ENCODE measurements at places on chromosomes 3 and 15. TPM values are rescaled to one million over a fixed set of nuclear protein-coding genes. Genes with fewer than 3 reads are reported as not detected.

PRICKLE2 gene
- not detected for total RNA-seq

UROC1 gene
- total RNA-seq: not detected

PPIP5K1 gene
- total RNA-seq: 44.2 TPM

IL16 gene
- 58.8 TPM for total RNA-seq

PLSCR2 gene
- total RNA-seq: not detected

GOLGA8K gene
- total RNA-seq: not detected

IL20RB gene
- total RNA-seq: 0.80 TPM

DNA sequence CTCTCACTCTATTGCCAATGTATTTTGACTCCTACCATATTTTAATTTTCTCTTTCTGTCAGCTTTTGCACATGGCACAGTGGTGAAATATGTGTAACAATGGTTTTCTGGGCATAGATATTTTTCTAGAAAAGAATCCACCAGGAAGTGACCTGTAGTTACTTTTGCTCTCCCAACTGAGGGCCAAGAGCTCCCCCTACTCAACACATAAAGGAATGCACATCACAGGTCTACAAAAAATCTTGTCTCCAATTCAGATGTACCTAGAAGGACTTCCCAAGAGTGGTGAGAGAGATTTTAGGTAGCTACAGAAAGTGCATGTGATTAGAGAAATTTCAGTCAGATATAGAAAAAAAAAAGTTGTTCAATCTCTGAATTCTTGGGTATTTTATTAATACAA is 15.6 kb downstream of the CPA3 start:
- no peaks in the 10 kb centered on the region for H3K36me3 ChIP-seq
- no peak overlapping the region for H3K27ac ChIP-seq
- H3K4me1 ChIP-seq: no peaks in the 10 kb centered on the region
- H3K27me3 ChIP-seq: peaks cover 4% of the 10 kb centered on the region
- DNase-seq: no peak
- no peak overlapping the region for H3K4me3 ChIP-seq

- H3K36me3 ChIP-seq: peaks cover 1% of the 10 kb centered on the region
- H3K4me3 ChIP-seq: no peak overlapping the region
- DNase-seq: no peak
- H3K27ac ChIP-seq: no peak overlapping the region
- no peaks in the 10 kb centered on the region for H3K27me3 ChIP-seq
These were observed 35.7 kb downstream of the DLG1 start for GRCh38 chr3:197262709-197263108.

- no peak overlapping the region for H3K4me3 ChIP-seq
- no peaks in the 10 kb centered on the region for H3K36me3 ChIP-seq
- no peak overlapping the region for H3K27ac ChIP-seq
These were observed 625.6 kb upstream of the SGO1 start for GRCh38 chr3:20811631-20812030.

DNA sequence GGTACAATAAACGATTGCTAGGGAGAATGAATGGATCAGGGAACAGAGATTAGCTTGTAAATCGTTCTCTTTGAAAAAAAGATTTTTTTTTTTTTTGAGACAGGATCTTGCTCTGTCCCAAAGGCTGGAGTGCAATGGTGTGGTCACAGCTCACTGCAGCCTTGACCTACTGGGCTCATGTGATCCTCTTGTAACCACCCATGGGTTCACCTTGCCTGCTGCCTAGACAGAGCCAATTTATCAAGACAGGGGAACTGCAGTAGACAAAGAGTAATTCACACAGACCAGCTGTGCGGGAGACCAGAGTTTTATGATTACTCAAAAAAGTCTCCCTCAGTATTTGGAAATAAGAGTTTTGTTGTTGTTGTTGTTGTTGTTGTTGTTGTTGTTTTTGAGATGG is 39.6 kb downstream of the METTL6 start:
- no peak overlapping the region for H3K4me3 ChIP-seq
- H3K27ac ChIP-seq: no peak overlapping the region
- DNase-seq: no peak
- H3K36me3 ChIP-seq: no peaks in the 10 kb centered on the region
- no peaks in the 10 kb centered on the region for H3K27me3 ChIP-seq

DNA sequence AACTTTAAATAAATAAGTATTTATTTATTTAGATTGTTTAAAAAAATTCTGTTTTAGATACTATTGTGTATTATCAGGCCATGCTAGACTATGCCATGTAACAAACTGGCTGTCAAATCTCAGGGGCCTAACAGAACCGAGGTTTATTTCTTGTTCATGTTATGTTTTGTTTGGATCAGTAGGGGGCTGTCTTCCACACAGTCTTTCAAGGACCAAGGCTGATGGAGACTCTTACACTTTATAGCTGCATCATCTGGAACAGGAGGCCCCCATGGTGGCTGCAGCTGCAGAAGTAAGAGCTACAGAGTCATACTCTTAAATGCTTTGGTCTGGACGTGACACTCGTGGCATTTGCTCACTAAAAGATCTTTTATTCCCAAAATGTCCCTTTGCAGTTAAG is 33.0 kb upstream of the ARL14 start:
- no peak for DNase-seq
- H3K27ac ChIP-seq: no peak overlapping the region
- H3K27me3 ChIP-seq: no peaks in the 10 kb centered on the region
- H3K4me1 ChIP-seq: no peaks in the 10 kb centered on the region

DNA sequence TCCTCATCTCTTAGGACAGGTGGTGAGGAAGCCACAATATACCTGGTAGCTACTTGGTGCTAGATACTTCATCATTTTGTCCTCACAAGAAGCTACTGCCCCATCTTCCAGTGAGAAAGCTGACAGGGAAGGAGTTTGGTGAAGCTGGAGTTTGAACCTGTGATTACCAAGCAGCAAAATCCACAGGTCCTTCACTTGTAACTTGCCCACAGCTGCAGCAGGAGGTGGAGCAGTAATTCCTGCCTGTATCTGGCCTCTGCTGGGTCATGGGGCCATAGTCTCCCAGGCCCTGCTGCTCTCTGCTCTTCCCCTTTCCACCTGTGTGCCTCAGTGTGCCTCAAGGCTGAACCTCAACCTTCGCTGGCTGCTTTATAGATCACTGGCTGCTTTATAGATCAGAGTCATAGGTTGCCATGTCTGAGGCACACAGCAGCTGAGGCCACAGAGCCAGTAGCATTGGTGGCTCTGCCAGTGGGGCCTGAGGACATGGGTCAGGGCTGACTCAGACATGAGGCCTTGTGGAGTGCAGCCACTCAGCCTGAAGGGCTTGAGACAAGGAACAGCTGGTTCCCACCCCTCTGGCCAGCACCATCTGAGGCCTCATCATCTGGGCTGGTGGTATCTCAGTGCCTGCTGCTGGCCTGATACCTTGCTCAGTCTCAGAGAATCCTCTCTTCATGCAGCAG is 11.1 kb upstream of the CHRNB4 start:
- no peaks in the 10 kb centered on the region for H3K4me1 ChIP-seq
- H3K4me3 ChIP-seq: no peak overlapping the region
- H3K36me3 ChIP-seq: no peaks in the 10 kb centered on the region

GRCh38 chr15:92914103-92914499 is 14.0 kb downstream of the CHD2 start:
- H3K4me1 ChIP-seq: peaks cover 81% of the 10 kb centered on the region
- no peaks in the 10 kb centered on the region for H3K27me3 ChIP-seq
- H3K27ac ChIP-seq: peak overlapping the region; percentile 99
- peak overlapping the region; percentile 90 for H3K4me3 ChIP-seq
- H3K36me3 ChIP-seq: peaks cover 47% of the 10 kb centered on the region

DNA sequence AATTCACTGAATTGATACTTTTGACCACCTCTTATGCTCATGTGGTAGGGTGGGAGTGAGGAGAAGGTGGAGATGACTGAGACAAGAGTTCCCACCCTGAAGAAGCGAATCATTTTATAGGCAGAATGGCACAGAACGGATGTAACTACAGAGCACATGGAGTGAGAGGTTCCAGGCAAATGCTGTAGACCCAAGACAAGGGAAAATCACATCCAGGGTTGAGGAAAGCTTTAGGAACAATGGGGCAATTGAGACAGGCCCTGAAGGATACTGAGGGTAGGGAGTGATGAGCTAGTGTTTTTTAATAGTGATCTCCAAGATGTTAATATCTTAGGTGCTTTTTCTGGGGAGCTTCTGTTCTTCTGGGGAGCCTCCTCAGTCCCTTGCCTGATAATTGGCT is 8.1 kb downstream of the PCCB start:
- H3K36me3 ChIP-seq: peaks cover 30% of the 10 kb centered on the region
- H3K27me3 ChIP-seq: no peaks in the 10 kb centered on the region
- no peaks in the 10 kb centered on the region for H3K4me1 ChIP-seq
- no peak for DNase-seq
- H3K27ac ChIP-seq: no peak overlapping the region

GRCh38 chr15:57625703-57626448 is 34.2 kb downstream of the MYZAP start:
- H3K4me1 ChIP-seq: no peaks in the 10 kb centered on the region
- no peak overlapping the region for H3K27ac ChIP-seq
- DNase-seq: no peak
- H3K27me3 ChIP-seq: no peaks in the 10 kb centered on the region
- no peak overlapping the region for H3K4me3 ChIP-seq

GRCh38 chr3:32934150-32934742 is 17.2 kb upstream of the CCR4 start:
- no peaks in the 10 kb centered on the region for H3K4me1 ChIP-seq
- no peak overlapping the region for H3K27ac ChIP-seq
- DNase-seq: peak; percentile 39
- no peak overlapping the region for H3K4me3 ChIP-seq
- no peaks in the 10 kb centered on the region for H3K36me3 ChIP-seq

GRCh38 chr15:57609805-57610529 is 18.3 kb downstream of the MYZAP start:
- no peaks in the 10 kb centered on the region for H3K27me3 ChIP-seq
- no peaks in the 10 kb centered on the region for H3K36me3 ChIP-seq
- H3K27ac ChIP-seq: no peak overlapping the region
- H3K4me1 ChIP-seq: no peaks in the 10 kb centered on the region
- no peak overlapping the region for H3K4me3 ChIP-seq

GRCh38 chr3:58766587-58767282 is 100.2 kb upstream of the FAM3D start:
- H3K36me3 ChIP-seq: no peaks in the 10 kb centered on the region
- H3K4me3 ChIP-seq: no peak overlapping the region
- no peaks in the 10 kb centered on the region for H3K4me1 ChIP-seq
- H3K27ac ChIP-seq: no peak overlapping the region
- peaks cover 5% of the 10 kb centered on the region for H3K27me3 ChIP-seq
- no peak for DNase-seq

- no peaks in the 10 kb centered on the region for H3K36me3 ChIP-seq
- H3K4me3 ChIP-seq: no peak overlapping the region
- no peak for DNase-seq
- no peaks in the 10 kb centered on the region for H3K4me1 ChIP-seq
- no peak overlapping the region for H3K27ac ChIP-seq
These were observed 7.7 kb upstream of the OSBPL11 start for GRCh38 chr3:125602752-125603649.

GRCh38 chr3:23004971-23005370 is 198.2 kb upstream of the UBE2E2 start:
- no peak for DNase-seq
- no peak overlapping the region for H3K4me3 ChIP-seq
- no peaks in the 10 kb centered on the region for H3K36me3 ChIP-seq

DNA sequence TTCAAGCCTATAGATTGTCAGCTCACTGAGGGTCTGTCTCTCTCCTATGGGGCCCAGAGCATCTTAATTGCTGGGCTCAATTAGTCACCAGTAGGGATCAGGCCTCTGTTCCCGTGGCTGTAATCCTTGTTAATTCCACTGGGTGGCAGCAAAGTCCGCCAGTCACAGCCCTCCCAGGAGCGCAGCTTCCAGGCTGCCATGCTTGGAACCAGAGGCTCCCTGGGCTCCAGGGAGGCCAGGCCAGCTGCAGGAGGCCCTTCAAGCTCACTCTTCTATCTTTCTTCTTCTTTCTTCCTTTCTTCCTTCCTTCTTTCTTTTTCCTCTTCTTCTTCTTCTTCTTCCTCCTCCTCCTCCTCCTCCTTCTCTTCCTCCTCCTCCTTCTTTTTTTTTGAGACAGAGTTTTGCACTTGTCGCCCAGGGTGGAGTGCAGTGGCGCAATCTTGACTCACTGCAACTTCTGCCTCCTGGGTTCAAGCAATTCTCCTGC is 14.4 kb downstream of the RNU5B-1 start:
- H3K27ac ChIP-seq: no peak overlapping the region
- no peaks in the 10 kb centered on the region for H3K36me3 ChIP-seq
- no peak overlapping the region for H3K4me3 ChIP-seq

- H3K27ac ChIP-seq: no peak overlapping the region
- H3K4me3 ChIP-seq: no peak overlapping the region
- no peaks in the 10 kb centered on the region for H3K27me3 ChIP-seq
- DNase-seq: no peak
- H3K4me1 ChIP-seq: no peaks in the 10 kb centered on the region
These were observed 557.6 kb downstream of the IGSF11 start for GRCh38 chr3:118476885-118477618.

DNA sequence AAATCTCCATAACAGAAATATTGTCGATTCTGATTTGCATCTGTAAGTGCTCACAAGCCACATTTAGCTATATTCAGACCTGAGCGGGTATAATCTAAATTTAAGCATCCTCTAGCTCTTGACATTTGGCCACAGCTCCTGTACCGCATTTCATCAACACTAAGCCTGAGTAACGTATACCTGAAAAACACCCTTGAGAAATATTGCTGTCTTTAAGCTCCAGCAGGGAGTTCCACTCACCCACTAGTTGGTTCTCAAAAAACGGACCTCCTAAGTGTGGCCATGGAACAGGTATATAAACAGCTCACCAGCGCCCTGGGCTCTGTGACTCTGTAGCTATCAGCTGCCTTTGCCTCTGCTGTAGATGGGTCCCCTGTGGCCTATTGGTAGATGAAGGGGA is 80.7 kb downstream of the ABI3BP start:
- no peak overlapping the region for H3K27ac ChIP-seq
- H3K4me1 ChIP-seq: no peaks in the 10 kb centered on the region
- no peak for DNase-seq
- H3K4me3 ChIP-seq: no peak overlapping the region
- no peaks in the 10 kb centered on the region for H3K36me3 ChIP-seq
- H3K27me3 ChIP-seq: no peaks in the 10 kb centered on the region

DNA sequence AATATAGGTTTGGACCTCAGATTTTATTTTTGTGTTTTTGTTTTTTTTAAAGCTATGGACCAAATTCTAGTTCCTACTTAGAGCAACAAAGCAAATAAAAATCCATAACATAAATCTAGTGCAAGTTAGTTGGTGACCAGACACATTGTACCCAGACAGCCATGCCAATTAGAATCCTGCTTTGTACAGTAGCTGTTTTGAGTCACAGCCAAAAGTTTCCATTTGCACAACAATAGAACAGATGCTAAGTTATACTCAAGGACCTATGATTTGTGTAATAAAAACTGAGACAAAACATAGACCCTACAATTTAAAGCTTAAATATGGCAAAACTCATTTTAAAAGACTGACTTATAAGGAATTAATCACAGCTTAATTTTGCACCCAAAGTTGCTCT is 513.1 kb upstream of the CBLB start:
- H3K36me3 ChIP-seq: no peaks in the 10 kb centered on the region
- no peak overlapping the region for H3K4me3 ChIP-seq
- DNase-seq: no peak
- no peaks in the 10 kb centered on the region for H3K27me3 ChIP-seq
- H3K4me1 ChIP-seq: no peaks in the 10 kb centered on the region

- no peak for DNase-seq
- no peak overlapping the region for H3K27ac ChIP-seq
- no peaks in the 10 kb centered on the region for H3K4me1 ChIP-seq
- no peaks in the 10 kb centered on the region for H3K36me3 ChIP-seq
- no peak overlapping the region for H3K4me3 ChIP-seq
- H3K27me3 ChIP-seq: no peaks in the 10 kb centered on the region
These were observed 435.3 kb downstream of the TUSC7 start for GRCh38 chr3:117144853-117145252.

Data from activated CD4-positive, alpha-beta memory T cell treated with anti-CD3 and anti-CD28 coated beads for 36 hours (primary cell).